Progenitor cell of endocrine pancreas (in vitro differentiated cells): ENCODE measurements at places on chromosomes 13 and 19.

GRCh38 chr13:26026211-26026610 is 25.6 kb downstream of the SHISA2 start:
- no peak for DNase-seq

- DNase-seq = no peak
These were observed 1.6 kb downstream of the SLC25A30 start for GRCh38 chr13:45416516-45417128.

DNA sequence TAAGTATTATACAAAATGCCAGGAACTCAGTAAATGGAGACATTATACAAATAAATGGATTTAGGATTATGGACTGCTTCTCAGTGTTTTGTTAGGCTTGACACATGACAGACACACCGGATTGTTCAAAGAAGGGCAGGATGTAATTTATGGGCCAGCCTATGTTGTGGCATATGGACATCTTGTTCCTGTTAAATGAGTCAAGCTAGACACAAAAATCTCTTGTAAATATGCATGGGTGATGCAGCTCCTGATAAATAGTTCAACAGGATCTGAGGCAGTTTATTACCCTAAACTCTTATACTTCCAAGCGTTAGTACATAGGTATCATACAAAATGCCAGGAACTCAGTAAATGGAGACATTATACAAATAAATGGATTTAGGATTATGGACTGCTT is 502.3 kb downstream of the TBC1D4 start:
- no peak for DNase-seq

DNA sequence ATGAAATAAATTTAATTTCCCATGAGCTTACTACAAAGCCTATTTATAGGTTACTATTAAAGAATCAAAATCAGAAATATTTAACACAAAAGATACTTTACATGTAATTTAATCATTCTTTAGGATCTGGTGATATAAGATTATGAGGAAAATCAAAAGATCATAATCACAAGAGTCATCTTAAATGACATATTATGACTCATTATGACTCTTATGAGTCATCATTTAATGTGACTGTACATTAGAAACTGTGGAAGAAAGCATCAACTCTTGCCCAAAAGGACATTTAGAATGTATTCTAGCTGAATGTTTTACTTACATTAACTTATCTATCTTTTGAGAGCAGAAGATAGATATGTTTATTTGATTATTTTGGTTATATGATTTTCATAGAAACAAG is 458.6 kb downstream of the DCT start:
- DNase-seq = no peak

DNA sequence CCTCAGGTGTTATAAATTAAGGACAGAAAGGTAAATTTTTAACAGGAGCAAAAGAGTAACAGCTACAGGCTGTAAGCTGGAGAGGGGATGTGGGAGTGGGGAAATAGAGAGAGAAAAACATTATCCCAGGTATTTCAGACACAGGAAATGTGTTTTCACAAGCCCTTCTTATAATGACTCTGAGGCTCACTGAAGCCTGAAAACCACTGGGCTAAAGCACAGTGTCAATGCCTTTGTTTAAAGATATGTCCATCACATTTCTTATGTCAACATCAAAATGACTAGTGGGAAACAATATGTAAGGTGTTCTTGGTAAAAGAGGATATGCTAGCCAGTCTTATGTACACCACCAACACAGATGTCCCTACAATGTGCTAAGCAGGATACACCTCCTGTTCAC is 365.9 kb downstream of the FGF14 start:
- no peak for DNase-seq

GRCh38 chr13:66138172-66138811 is 1091.8 kb downstream of the PCDH9 start:
- no peak for DNase-seq

DNA sequence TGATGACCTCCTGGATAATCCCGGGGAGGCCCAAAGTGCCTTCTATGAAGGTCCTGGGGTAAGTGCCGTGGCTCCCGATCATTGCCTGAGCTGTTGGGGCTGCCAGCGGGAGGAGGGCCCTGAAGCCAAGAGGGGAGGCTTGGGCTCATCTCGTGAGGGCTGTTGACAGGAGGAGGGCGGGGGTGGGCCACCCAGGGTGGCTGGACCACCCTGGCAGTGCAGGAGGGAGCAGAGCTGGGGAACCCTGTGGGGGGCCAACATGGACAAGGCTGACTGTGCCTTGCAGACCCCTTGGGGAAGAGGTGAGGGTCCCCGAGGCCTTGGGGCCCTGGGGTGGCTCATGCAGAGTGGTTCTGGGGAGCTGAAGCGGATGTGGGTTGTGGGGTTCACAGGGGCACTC is 37.4 kb upstream of the EHD2 start:
- DNase-seq = no peak

DNA sequence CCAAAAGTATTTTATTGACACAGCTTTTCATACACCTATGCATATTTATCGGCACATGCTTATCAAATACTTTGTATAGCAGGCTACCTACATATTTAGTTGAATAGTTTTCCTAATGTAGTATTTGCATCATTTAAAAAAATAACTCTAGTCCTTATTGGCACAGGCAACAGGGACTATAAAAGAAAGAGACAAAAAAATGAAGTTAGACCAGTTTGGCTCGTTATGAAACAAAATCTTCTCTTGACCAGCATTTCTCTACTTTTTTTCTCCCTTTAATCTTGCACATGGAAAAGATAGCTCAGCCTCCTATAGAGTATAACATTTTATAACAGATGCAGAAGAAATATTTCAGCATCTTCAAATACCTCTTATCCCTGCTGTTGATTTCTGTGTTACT is 794.8 kb upstream of the MIR17HG start:
- no peak for DNase-seq

GRCh38 chr13:93529961-93530360 is 303.4 kb downstream of the GPC6 start:
- no peak for DNase-seq

GRCh38 chr13:75839406-75839805 is 203.3 kb downstream of the LMO7 start:
- DNase-seq = no peak

DNA sequence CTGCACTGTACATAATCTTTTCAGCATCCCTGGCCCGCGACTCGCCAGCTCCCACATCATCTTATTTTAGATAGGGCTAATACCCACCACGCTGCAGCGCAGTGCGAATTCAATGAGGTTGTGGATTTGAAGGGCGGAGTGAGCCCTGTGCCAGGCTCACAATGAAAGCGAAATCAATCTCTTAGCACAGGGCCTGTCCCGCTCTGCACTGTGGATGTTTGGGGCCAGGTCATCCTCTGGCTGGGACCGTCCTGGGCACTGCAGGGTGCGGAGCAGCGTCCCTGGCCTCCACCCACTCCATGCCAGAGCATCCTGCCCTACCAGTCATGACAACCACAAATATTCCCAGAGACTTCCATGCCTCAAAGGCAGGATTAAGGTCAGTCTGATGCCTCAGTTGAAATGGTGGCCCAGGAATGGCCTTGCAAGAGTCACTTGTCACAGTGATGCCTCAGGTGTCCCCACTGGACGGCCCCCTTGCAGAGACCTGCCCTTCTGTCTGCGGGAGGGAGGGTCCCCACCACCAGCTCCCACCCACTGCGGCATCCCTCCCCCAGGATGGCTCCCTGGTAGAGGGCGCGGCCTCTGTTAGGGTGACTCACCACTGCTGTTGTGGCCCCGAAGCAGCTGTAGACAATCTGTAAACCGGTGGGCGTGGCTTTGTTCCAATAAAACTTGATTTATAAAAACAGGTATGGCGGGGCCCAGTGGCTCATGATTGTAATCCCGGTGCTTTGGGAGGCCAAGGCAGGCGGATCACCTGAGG is 5.6 kb downstream of the UHRF1 start:
- DNase-seq = no peak

GRCh38 chr13:98141509-98142379 is 1.1 kb upstream of the FARP1 start:
- DNase-seq = no peak

- DNase-seq = no peak
These were observed 460.3 kb upstream of the KLHL1 start for GRCh38 chr13:70568571-70568970.

DNA sequence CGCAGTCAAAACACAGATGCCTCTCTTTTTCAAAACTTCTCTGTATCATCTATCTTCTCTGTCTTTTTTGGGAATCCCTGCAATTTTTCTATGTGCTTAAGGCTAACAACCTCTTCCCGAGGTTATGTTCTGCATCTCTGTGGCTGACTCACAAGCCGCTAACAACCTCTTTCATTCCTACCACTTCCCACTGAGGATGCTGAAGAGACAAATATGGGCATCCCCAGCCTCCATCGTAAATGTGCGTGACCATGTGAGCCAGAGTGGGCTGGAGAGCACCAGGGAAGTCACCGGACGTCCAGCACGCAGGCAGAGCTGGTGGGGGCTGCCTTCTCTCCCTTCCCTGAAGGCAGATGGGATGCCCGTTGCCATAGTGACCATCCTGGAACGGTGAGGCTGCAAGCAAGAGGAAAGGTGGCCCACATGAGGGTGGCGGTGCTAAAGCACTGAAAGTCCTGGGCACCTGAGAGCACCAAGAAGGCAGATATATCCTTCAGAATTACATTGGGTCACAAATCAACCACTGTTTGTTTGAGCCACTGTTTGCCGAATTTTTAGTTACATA is 122.8 kb downstream of the SHISA2 start:
- no peak for DNase-seq

GRCh38 chr19:16951529-16951928 is 62.7 kb downstream of the F2RL3 start:
- DNase-seq = no peak

DNA sequence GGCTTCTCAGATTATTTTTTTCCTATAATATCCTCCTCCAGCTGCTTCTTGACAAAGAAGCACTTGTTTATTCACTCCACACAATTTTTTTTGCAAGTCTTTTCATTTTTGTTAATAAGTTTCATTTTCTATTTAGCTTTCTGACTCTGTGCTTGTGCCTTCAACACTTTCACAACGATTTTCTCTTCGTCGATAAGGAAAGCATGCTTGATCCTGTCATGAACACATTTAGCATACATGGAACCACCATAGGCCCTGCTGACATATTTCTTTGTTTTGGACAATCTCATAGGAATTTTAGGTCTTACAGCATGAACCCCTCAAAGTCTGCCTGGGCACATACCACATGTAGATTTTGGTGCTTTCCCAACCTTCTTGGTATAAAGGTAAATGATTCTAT is 346.0 kb downstream of the KCNRG start:
- no peak for DNase-seq

GRCh38 chr13:30044932-30045331 is 194.5 kb upstream of the UBL3 start:
- no peak for DNase-seq

- DNase-seq = no peak
These were observed 263.9 kb downstream of the MZT1 start for GRCh38 chr13:72463561-72463960.

DNA sequence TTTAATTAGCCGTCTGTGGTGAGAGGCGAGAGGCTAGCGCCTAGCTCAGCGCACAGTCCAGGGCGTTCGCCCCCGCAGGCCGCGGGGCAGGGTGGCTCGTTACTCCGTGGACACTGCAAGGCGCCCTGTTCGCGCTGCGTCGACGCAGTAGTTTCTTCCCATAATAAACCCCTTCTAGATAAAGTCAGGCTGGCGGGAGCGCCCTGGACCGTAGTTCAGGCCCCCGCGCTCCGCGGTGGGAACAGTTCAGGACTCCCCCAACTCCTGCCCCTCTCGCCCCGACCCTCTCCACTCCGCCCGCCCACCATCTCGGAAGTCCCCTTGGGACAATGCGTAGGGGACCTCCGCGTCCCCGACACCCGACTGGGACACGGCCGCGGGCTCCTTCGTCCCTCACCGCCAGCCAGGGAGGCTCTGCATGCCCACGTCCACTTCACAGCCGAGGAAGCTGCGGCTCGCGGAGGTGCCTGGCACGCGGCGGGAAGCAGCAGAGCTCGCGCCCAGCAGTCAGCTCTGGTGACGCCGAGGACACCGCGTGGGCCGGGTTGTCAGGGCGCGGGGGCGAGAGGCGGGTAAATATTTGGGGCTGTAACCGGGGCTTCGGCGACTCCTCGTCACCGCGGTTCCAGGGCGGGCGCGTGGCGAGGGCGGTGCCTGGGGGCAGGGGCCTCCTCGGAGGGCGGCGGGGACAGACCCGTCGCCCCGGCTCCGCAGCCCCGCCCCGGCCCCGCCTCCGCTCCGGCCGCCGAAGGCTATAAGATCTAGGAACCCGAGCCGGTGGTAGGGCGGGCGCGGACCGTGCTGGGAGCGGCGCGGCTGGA is at the start of gene RGCC:
Gene RGCC, plus strand, starts transcription at position 783 of the 821 bp plus-strand sequence. CDS start 158 bp downstream, outside the sequence.
- peak; percentile 48 for DNase-seq

DNA sequence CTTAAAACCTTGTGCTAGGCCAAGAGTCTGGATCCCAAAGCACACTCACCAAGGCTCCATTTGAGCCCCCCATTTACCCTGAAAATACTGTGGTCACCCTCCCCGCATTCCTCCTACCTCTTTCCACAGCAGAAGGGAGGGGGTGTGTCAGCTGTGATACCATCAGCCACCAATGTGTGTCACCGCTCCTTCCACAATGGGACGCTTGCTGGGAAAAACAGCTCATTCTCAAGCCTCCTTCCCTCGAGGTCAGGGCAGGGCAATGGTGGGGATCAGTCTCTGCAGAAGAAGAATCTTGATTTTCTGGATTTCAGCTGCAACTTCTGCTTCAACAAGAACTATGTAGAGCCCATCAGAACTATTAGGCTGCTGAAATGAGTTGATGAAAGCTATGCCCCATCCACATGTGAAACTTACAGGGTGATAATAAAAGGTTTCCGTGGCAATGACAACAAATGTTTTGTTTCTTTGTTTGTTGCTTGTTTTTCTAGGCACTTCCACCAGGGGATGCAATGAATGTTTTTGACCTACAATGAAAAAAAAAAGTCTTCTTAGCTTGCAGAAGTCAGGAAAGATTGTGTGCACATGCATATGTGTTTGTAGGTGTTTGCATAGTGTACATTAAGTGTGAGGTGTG is 26.4 kb upstream of the ZNF507 start:
- no peak for DNase-seq

- no peak for DNase-seq
These were observed 1.0 kb downstream of the COL4A1 start for GRCh38 chr13:110305949-110306339.

GRCh38 chr13:113816946-113817859 is 46.7 kb downstream of the GAS6 start:
- peak; percentile 85 for DNase-seq

- no peak for DNase-seq
These were observed 516.2 kb downstream of the MYO16 start for GRCh38 chr13:109145631-109146030.

- no peak for DNase-seq
These were observed 6.9 kb downstream of the DCLK1 start for GRCh38 chr13:36124236-36124822.

DNA sequence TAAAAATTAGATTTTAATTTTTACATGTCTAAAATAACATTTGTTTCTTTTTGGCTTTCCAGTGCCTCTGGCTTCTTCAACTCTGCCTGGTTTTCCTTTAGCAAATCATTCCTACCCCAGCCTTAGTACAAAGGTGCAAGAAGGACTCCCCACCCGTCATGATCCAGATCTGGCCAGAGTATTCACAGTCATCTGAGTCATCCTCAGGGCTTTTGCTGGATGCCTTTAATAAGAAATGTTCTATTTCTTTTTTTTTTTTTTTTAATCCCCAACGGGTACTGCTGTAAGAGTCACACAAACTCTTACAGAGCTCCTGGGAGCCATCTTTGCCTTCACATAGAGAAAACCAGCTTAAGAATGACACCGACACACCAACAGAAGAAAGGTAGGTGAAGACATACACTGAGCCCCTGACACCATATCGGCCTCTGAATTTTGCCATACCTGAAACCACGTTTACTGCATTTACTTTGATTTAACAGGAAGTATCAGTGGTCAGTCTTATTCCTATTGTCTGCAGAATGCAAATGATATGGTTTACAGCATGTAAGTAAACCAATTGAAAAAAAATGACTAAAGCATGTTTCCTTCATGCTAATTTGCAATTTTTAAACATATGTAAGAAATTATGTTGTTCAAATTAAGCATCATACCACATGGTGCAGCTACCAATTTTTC is 184.4 kb downstream of the NALCN start:
- no peak for DNase-seq
